ENCODE measurements at places on chromosomes 5 and 9. TPM values are rescaled to one million over a fixed set of nuclear protein-coding genes. Genes with fewer than 3 reads are reported as not detected.

The CCL21 gene
- polyA plus RNA-seq, result not detected

The ADRB2 gene
- polyA plus RNA-seq, result 0.09 TPM

The KLHL9 gene
- polyA plus RNA-seq, result 28.8 TPM

The ADRA1B gene
- not detected for polyA plus RNA-seq

The NR5A1 gene
- polyA plus RNA-seq, result not detected

The GAPT gene
- not detected for polyA plus RNA-seq

The SLC46A2 gene
- not detected for polyA plus RNA-seq

The GAPVD1 gene
- polyA plus RNA-seq, result 39.5 TPM

The ACSL6 gene
- not detected for polyA plus RNA-seq

The GRM6 gene
- not detected for polyA plus RNA-seq

The ANKRD31 gene
- polyA plus RNA-seq, result not detected

The SHROOM1 gene
- 3.8 TPM for polyA plus RNA-seq

The EQTN gene
- polyA plus RNA-seq, result not detected

The ZNG1E gene
- 50.4 TPM for polyA plus RNA-seq

The TYRP1 gene
- polyA plus RNA-seq, result not detected

The CCNI2 gene
- 0.73 TPM for polyA plus RNA-seq

The FIBCD1 gene
- 23.7 TPM for polyA plus RNA-seq

The ADAMTS6 gene
- polyA plus RNA-seq, result 10.1 TPM

The FBLL1 gene
- not detected for polyA plus RNA-seq

The SLC6A18 gene
- not detected for polyA plus RNA-seq

The RNF14 gene
- 77.8 TPM for polyA plus RNA-seq

The CA9 gene
- 2.3 TPM for polyA plus RNA-seq

The EGFLAM gene
- polyA plus RNA-seq, result not detected

All from GM23248 (cell line).